Small intestine (tissue), 16 donors: ENCODE measurements at places on chromosomes 16 and 17.
A peak's percentile ranks its signal among the peaks of the same experiment; 100 is the strongest.

- H3K27me3 ChIP-seq: no peaks in the 10 kb centered on the region
- no peak overlapping the region for H3K27ac ChIP-seq
- no peak for DNase-seq
- peaks cover 3% of the 10 kb centered on the region for H3K36me3 ChIP-seq
Observed at GRCh38 chr17:9928601-9929333, 23.7 kb upstream of the RCVRN start.

- H3K27me3 ChIP-seq: no peaks in the 10 kb centered on the region
- no peak overlapping the region for H3K4me3 ChIP-seq
- H3K36me3 ChIP-seq: no peaks in the 10 kb centered on the region
- DNase-seq: peak; percentile 66
- H3K27ac ChIP-seq: no peak overlapping the region
Observed at GRCh38 chr16:8721336-8722024, 47.1 kb downstream of the ABAT start.

DNA sequence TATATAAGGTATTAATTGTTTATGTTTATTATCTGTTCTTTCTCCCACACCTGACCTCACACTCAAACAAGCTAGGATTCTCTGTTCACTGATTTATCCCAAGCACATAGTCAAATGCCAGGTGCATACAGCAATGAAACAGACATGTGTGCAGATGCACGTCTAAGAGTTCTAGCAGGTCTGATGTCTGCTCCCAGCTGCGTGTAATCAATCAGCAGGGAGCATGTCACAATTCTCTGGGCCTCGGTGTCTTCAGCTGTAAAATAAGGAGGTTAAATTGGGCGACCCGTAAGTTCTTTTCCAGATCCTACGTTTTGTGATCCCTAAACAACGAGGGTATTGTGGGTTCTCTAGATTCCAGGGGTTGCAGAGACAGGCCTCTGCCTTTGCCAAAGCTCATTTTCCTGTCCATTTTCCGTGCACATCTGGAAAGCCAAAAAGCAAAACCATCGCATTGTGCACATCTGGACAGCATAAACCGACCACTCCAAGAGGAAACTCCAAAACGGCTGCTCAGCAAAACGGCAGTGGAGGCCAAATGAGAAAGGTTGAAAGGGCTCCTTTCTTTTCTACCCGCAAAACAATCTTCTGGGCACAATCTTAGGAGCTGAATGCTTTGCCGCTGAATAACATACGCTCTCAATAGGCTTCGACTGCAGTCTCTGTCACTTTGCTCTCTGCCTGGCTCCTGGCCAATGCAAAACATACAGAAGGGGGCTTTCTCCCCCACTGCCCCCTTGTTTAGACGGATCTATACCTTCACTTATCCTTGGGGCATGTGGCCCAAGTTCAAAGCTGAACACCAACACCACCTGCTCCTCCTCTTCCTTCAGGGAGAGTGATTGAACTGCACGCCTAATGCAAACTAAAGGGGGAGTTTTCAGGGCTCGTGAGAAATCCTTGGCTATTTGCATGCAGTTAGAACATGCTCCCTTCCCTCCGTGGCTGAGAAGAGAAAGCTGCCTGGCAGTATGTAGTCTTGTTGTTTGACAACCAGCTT, 426.3 kb downstream of the SLC39A11 start:
- H3K27ac ChIP-seq: no peak overlapping the region
- no peak for DNase-seq
- H3K27me3 ChIP-seq: no peaks in the 10 kb centered on the region

GRCh38 chr17:2710803-2711607, 559 bp downstream of the CLUH start:
- DNase-seq: peak; percentile 59
- H3K4me3 ChIP-seq: peak overlapping the region; percentile 81
- no peaks in the 10 kb centered on the region for H3K27me3 ChIP-seq
- peak overlapping the region; percentile 75 for H3K27ac ChIP-seq
- H3K4me1 ChIP-seq: peaks cover 41% of the 10 kb centered on the region
